ENCODE measurements at places on chromosomes 13 and 19.

- no peak for DNase-seq
Observed at GRCh38 chr19:4870025-4870700, 2.7 kb upstream of the PLIN3 start.

DNA sequence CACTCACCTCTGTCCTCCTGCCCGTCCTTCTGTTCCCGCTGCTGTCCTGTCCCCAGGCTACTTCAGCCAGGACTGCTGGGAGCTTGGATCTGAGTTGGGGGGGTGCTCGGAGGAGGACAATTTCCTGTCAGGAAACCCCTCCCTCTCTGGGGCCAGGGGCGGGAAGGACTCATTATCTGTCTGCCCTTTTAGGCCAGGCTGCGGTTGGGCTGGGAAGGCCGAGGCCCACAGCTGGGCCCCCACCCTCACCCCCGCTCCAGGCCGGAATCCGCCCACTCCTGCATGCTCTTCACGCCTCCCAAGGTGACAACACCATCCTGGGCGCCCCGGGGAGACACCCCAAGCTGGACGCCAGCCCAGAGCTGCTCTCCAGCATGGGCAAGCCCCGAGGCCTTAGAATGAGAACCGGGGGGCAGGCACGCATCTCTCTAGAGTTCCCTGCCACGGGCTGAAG lies at the start of gene EXOC3L2:
EXOC3L2 (minus strand) TSS at position 74 of the 454 bp plus-strand sequence. CDS start 6,362 bp downstream, outside the sequence.
- DNase-seq, result no peak

- DNase-seq, result no peak
Observed at GRCh38 chr13:36059321-36059720, 71.9 kb downstream of the DCLK1 start.

- DNase-seq, result no peak
Observed at GRCh38 chr13:113811081-113811928, 52.3 kb downstream of the TMEM255B start.

GRCh38 chr13:61900033-61900432 lies 484.4 kb upstream of the PCDH20 start:
- DNase-seq, result no peak

DNA sequence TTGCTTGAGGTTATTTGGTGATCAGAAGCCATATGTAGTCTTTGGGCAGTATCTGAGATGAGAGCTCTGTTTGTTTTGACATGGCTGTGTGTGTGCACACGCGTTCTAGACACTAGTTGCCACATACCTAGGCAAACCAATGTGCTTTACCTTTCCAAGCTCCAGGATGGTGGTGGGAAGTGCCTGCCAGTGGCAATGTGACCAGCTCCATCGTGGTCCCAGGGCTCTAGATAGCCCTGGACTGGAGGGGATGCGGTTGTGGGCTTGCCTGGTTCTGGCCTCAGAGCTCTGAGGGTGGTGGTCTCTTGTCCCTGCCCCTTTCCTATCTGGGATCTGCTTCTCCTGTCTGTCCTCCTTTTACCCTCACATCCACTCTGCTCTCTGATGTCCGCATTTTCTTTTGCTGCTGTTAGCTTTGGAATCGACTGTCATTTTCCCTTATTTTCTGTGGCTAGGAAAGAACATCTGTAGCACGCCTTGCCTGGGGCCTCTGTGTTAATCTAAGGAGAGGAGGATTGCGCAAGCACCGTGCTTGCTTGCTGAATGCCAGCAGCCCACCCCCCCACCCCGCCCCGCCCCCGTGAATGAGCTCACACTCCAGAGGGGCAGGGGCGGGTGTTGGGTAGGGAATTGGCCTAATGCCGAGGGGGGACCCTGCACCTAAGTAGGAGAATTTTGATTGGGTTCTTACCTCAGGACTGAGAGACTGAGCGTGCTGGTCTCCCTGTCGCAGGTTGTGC lies 89.5 kb downstream of the ARHGEF7 start:
- DNase-seq, result no peak

- DNase-seq, result no peak
Observed at GRCh38 chr19:6773323-6773931, 919 bp downstream of the VAV1 start.

DNA sequence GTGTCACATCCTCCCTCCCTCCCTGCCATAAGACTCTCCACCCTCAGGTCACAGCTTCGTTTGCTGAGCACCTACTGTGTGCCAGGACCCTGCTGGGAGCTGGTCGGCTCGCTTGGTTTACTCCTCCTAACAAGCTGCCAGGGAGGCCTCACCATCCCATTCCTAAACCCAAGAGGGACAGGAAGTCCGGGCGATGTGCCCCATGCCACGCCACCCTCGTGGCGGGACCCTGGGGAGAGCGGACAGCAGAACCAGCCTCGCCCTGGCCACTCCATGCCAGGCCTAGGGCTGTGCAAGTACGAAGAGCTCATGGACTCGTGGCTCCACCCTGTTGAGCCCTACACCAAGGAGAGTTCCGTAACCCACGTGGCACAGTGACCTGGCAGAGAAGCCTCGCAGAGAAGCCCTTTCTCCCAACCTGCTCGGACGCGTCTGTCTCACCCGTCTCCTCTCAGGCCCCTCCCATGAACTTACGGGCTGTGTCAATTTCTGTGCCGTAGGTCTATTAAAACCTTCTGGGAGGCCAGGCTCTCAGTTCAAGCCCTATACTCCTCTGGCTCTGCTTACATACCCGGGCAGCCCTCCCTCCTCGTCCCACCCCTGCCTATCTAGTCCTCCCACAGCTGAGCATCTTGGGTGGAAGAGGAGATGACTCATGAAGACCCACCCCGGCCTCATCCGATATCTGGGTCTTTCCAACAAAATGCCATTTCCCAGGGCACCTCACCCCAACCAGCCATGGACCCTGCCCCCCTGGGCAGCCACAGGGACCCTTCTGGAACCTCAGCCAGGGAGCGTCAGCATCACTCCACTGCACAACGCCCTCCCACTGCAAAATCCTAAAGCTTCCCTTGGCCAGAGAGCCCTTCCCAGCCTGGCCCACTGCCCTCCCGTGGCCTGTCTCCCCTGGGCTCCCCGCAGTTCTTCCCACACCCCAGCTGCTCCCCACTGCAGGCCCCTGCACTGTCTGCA lies 2.6 kb downstream of the UBXN6 start:
- DNase-seq, result no peak

GRCh38 chr13:27917121-27917947 lies 2.5 kb upstream of the PDX1 start:
- DNase-seq, result no peak

- no peak for DNase-seq
Observed at GRCh38 chr13:101382701-101383100, 33.6 kb downstream of the NALCN start.

DNA sequence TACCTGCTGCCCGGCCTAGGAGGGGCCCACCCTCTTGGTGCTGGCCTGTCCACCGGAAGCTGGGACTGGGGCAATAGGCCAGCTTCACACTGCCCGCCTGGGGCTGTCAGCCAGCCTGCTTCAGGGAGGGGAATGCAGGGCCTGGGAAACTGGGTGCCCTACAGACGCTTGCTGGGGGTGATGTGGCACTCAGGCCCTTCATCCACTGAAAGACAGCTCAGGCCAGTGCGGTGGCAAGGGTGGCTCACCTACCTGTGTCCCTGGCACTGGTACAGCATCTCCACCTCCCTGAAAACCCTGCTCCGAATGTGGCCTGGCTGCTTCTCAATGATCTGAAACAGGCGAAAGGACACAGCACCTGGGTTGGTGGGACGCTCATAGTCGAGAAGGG lies 7.8 kb downstream of the MKNK2 start:
- no peak for DNase-seq

DNA sequence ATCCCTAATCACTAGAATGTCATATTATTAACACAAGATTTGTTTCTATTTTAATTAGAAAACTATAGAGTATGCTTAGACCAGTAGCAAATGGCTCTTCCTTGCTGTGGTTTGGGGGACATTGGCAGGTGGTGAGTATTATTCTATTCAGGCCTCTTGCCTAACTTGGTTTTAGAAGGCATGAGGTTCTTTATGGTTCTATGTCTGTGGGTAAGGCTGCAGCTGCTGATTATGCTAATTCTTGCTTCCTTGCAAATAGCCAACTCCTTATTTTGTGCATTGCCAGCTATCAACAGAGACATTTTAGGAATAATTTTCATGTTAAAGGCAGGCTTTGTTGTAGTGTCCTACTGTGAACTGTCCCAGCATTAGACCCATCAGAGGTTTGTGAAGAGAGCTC lies 1344.9 kb downstream of the UQCRFS1 start:
- no peak for DNase-seq

GRCh38 chr19:40802300-40803169 lies 3.5 kb downstream of the EGLN2 start:
- no peak for DNase-seq

- DNase-seq, result no peak
Observed at GRCh38 chr13:79810669-79811068, 329.7 kb downstream of the NDFIP2 start.

GRCh38 chr13:111393221-111393790 lies 72.9 kb downstream of the TEX29 start:
- no peak for DNase-seq
